ENCODE measurements at places on chromosomes 12 and 14.

DNA sequence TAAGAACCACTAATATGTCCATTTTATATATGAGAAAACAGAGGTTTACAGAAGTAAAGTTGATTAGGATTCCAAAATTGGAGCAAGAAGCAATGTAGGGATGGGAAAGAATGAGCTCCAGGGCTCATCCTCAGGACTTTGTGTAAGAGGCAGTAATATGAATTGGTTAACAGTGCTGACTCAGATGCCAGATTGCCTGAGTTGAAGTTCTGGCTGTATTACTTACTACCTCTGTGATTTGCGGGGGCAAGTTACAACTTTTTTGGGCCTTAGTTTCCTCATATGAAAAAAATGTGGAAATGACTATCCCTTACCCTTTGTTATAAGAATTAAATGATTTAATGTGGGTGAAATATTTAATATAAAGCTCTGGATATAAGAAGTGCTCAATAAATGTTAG, 35.1 kb upstream of the PPP2R5E start:
- DNase-seq, result no peak

DNA sequence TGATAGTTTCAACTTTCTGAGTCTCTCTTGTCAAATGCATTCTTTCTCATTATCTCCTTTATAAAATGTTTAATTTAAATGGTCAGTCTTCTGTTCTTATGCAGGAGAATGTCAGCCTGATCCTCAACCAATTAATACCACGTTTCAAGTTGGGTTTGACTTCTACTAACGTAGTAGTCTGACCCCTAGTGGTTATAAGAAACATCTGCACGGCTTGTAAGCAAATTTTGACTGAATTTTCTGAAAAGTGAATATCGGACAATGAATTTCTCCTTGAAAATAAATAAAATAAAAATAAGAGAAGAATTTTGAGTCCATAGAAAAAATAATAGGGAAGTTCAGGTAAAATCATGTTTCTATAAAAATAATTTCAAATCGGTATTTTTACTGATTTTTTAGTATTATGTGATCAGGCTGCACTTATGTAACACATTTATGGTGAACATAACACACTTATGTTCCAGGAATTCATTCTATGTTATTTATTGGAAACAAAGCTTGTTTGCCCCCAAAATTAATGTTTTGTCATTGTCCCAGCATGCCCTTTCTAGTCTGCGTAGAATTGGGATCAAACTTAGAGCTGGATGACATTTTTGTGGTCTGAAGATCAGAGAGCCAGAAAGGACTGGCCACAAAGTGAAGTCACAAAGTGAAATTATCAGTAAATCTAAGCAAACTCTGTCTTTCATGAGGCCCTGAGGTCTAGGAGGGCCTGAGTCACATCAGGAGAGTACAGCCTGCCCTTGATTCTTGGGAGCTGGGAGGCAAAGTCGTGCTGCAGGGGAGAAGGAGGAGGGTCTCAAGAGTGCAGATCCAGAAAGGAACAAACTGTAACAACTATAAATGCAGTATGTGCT, 101.2 kb upstream of the STXBP6 start:
- no peak for DNase-seq

DNA sequence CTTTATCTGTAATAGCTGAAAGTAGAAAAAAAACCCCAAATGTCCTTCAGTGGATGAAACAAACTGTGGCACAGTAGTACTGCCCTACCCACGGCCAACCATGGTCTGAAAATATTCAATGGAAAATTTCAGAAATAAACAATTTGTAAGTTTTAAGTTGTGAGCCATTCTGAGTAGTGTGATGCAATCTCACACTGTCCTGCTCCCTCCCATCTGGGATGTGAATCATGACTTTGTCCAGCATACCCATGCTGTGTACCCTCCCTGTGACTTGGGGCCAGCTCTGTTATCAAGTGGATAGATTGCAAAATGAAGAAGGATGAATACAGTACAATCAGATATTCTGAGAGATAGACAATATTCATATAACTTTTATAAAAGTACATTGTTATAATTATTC, 106.2 kb downstream of the SMOC1 start:
- DNase-seq, result no peak

DNA sequence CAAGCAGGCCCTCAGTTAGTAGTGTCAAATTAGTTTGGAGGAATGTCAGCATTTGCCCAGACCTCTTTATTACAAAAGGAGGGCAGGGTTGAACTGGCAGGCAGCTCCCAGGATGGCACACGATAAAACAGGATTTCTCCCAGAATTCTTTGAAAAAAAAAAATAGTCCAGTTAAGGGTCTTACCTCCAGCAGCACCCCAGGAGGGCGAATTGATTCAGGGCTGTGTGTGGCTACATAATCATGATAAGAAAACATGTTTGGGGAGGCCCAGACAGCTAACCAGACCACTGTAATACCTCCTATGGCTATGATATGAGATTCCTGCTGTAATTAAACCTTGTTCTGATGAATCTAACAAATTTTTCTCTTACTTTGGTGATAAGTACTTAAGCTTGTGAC, 38.8 kb upstream of the NT5DC3 start:
- DNase-seq, result no peak

DNA sequence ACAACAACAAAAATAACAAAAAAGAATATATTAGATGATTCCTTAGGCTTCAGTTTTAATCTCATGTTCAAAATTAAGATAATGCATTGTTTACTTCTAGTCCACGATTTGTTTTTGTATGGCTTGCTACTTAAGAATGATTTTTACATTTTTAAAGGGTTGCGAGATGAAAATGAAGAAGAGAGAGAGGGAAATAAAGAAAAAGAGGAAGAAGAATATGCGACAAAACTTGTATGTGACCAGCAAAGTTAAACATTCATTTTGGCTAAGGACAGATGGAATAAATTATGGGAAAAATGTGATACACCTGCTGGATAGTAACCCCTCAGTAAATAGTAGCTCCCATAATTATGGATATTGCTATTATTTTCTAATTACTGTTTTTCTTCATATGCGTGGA, 1.2 kb upstream of the GIT2 start:
- DNase-seq, result no peak

DNA sequence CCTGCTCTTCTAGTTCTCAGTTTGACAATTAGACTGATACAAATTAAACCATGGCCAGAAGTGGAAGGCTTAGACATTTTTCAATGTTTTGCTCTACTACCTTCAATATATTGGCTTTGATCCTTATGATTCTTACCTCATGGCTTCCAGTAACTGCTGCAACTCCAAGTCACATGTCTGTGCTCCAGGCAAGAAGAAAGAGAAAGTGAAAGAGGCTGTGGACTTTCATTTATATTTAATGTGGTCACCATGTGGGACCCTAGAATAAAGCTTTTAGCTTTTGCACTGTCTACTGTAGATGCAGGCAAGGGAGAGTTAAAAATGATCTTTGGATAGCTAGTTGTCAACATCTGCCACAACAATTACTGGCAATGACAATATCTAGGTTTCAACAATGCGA, 214.3 kb upstream of the PDE3A start:
- no peak for DNase-seq

- DNase-seq, result no peak
Observed at GRCh38 chr12:3123729-3124128, 46.5 kb downstream of the TSPAN9 start.

GRCh38 chr14:96349286-96350075, 13.7 kb downstream of the ATG2B start:
- DNase-seq, result no peak

DNA sequence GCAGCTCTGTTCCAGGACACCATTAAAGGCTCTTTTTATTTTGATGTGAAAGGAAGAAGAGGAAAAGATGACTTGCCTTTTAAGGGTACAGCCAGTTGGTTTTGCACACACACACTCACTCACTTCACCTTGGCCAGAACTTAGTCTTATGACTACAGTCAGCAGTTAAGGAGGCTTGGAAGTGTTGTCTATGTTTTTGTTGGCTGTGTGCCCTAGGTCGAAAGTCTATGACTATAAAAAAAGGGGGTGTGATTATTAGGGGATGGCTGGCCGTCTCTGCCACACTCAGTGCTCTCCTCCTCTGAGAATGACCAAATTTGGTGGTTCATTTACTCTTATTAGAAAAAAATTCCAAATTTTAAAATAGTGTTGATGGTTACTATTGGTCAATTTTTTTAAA, 139.5 kb upstream of the OTX2 start:
- DNase-seq, result no peak

- DNase-seq, result no peak
Observed at GRCh38 chr14:74982661-74983060, 20.1 kb upstream of the EIF2B2 start.

- no peak for DNase-seq
Observed at GRCh38 chr12:66065150-66065549, 65.4 kb downstream of the LLPH start.

- DNase-seq, result no peak
Observed at GRCh38 chr12:116215023-116215422, 62.5 kb downstream of the MED13L start.

DNA sequence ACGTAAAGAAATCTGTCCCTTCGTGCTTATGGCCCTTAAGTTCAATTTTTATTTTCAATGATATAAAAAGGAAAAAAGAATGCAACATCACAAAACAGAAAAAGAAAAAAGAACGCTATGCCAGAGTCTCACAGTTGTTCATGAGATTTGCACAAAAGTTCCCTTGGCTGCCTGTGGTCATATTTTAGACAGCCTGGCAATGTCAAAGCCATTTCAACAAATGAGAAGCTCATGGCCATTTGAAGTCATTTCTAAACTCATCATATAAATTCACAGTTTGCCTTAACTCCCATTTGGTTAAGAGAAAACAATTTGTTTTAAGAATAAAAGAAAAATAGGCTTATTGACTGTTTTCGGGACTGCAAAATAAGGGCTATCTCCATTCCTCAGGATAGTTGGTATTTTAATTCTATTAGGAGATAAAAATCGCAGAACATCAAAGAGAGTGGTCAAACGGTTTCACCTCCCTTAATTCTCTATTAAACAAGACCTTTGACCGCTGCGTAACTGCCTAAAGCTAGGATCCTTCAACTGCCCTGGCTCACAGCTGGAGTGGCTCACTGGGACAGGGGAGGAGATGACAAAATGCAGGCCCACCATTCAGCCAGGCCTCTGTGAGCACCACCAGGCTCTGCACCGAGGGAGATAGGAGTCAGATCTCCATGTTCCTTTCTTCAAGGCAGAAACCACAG, 119.2 kb upstream of the DAAM1 start:
- DNase-seq, result no peak

DNA sequence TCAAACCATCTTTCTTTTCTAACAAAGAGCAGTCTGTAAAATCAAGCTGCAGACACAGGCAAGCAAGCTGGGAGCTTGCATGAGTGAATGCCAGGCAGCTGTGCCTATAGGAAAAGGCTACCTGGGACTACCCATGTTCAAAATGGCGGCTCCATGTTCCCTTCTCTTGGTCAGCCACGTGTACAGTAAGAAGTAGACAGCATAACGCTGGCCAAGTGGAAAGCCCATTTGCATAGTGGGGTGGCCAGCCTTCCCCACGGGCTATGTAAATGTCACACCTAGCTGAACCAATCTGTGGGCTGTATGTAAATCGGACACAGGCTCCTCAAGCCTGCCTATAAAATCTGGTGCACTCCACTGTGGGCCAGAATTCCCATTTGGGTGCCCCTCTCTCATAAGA, 117.1 kb downstream of the SYT10 start:
- no peak for DNase-seq

DNA sequence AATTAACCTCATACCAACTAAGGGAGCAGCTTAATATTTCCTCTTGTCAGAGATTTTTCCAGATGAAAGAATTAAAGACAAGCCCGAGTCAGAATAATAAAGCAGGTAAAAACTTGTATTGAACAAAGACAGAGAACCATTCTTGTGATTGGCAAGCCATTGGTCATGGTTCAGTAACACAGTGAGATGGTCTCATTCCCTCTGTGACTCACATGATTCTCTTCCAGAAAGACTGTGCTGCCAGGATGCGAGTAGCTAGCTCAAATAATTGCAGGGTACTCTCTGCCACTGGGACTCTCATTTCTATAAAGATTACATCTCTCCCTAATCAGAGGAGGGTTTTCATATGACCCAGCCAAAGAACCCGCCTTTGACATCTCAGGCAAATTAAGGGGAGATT, 179.4 kb downstream of the PHLDA1 start:
- DNase-seq, result no peak

DNA sequence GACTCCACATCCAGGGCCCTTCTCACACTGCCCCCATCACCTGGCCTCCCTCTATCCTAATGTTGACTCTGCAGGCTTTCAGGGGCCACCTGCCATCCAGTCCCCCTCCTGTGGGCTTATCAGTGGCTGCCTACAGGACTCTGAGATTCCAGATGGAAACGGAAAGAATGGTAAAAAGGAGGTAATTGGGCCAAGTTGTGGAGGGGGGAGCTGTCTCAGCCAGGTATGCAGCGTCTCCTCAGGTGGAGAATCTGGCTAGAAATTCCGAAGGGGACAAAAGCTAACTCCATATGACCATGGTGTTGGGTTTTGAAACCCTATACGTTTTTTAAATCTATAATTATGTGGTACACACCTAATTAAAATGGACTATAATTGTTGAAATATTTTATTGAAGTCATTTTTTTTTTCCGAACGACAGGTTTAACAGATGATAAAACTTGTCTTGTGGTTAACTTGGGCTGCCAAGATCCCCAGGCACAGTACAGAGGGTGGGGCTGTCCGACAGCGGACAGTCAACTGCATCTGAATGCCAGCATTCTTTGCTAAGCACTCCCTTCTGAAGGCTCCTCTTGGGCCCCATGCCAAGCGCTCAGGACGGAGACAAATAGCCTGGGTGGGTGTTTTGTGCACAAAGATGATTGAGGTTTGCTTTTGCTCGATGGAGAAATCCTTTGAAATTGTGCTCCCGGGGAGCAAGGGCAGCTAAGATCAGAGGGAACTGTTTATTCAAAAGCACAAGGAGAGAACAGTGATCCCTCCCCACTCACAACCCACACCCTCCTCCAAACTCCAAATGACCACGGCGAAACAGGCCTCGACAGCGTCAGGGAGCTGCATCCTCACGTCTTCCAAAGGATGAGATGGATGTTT, 365.6 kb downstream of the BCL11B start:
- no peak for DNase-seq

DNA sequence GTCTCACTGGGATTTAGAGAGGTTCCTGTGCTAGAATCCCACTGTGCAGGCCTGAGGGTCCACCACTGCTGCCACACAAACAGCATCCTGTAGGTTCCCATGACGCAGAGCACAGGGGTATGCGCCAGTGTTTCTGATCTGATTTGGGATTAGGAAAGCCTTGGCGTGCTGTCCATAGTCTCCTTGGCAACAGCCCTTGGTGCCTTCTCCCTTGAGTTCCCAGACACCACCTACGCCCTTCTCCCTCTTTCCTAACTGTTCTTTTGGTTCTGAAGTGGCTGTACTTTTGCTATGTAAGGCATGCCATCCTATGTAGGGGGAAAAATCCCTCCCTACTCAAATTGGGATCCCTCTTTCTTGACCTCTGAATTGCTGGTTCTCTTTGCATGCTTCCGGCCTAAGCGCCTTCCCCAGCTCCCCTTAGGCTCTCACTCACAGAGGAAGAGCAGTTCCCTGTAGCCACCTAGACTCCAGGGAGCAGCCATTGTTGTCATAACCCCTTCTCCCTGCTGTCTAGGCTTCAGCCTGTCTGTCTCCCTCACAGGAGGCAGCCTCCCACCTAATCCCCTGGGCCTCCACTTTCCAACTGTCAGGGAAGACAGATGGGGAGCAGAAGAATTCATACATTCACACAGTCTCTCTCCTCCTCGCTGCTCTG, 14.8 kb upstream of the RIC8B start:
- no peak for DNase-seq

- DNase-seq, result no peak
Observed at GRCh38 chr12:49867570-49868341, 24.9 kb upstream of the BCDIN3D start.

Data from hippocampal formation (tissue), 2 donors.